ENCODE measurements at places on chromosomes 6 and 20.
A peak's percentile ranks its signal among the peaks of the same experiment; 100 is the strongest.

GRCh38 chr6:159969921-159970320 lies 1.0 kb downstream of the IGF2R start:
- peak; percentile 56 for DNase-seq

- DNase-seq = no peak
These were observed 5.9 kb downstream of the TBX18 start for GRCh38 chr6:84758486-84758885.

DNA sequence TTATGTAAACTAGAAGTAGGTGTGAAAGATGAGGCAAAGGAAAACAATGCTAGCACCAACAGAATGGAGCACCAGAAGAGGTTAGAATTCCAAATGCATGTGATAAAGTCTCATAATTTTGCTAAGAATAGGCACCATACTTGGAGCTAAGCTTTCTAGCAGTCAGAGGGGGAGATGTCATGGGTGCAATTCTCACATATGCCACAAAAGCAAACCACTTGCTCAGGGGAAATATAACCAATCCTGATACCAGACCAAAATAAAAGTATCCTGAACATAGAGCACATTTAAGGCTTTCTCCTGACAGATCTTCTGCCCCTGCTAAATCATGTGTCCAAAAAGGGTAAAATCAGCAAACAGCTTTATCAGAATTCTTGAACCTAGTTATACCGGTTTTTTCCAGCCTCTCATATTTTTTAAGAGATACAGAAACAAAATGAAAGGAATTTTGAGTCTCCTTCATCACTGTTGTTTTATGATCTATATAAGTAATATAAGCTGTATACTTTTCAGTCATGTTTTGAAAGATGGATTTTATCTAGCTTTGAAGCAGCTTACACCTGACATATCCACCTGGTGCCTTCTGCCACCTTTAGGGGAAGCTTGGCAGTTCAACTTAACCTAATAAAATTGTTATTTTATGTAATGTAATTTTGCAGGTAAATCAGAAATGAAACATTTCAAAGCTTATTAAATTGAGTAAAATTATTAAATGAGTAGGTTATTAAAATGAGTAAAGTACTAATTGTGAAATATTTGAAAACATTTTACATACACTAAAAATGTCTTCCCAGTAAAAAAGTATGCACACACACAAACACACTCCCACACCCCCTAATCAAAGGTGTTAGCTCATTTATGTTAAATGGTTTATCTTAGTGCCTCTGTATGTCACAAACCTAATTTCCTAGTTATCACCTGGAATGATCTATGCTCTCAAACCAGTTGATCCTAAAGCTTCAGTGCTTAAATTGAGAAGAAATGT lies 2.8 kb downstream of the SPO11 start:
- DNase-seq = no peak

DNA sequence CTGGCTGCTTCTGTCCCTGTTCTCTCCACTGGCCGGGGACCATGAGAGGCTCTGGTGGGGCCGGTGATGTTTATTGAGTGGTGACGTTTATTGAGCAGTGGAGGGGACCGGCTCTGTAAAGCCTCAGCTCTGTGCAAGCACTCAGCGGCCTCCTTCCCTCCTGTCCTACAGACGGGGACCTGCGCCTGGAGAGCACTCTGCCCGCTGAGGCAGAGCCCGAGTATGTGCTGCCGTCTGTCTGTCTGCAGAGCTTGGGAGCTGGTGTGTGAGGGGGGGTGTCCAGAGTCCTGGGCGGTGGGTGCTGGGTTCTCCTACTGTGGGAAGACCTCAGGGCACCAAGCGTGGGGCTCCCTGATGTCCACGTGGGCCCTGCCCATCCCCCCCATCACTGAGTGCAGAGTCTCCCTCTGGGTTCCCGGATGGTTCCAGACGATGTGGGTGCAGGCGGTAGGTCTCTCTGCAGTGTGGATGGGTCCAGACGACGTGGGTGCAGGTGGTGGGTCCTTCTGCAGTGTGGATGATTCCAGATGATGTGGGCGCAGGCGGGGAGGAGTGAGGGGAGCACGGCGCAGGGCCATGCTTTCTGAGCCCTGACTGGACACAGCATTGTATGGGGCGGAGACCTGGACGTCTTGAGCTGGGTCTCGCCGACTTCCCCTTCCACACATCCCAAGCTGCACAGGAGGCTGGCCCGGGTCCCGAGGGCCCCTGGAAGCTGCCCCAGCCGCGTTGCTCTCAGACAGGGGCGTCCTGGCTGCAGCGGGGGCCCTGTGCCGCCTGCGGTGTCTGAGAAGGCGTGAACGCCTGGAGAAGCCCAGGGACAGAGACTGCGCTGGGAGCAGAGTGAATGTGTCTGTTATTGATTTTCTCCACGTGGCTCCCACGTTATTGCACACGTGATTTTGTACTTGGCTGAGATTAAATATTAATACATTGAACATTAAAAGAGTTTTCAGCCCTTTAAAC lies 14.9 kb upstream of the BHLHE23 start:
- no peak for DNase-seq

DNA sequence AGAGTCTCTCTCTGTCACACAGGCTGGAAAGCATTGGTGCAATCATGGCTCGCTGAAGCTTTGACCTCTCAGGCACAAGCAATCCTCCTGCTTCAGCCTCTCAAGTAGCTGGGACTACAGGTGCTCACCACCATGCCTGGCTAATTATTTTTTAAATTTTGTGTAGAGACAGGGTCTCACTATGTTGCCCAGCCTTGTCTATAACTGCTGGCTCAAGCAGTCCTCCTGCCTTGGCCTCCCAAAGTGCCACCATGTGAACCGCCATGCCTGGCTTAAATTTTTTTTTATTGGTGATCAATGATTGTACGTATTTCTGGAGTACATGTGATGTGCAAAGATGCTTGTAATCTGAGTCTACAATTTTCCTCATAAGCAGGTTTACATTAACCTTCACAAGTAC lies 54.8 kb downstream of the THBS2 start:
- DNase-seq = no peak

GRCh38 chr6:66825539-66825938 lies 1118.5 kb upstream of the EYS start:
- no peak for DNase-seq

DNA sequence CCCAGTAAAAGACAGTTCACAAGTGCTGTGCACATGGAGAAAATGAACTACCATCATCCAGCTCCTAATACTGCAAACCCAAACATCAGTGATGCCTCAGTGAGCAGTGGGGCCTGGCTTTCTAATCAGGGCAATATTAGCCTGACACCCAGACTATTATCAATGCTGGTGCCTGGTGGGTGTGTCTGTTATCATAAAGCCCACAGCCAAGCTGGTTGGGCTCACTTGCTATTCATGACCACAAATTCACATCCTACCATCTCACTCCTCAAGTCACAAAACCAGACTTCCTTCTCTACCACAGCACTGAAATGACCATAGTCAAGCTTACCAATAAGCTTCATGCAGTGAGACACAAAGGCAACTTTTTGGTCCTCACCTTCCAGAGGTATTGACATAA lies 180.8 kb upstream of the PLN start:
- no peak for DNase-seq

GRCh38 chr20:37823296-37823980 lies 79.5 kb upstream of the VSTM2L start:
- DNase-seq = no peak

- peak; percentile 84 for DNase-seq
These were observed 844 bp upstream of the ABRACL start for GRCh38 chr6:139027620-139028182.

GRCh38 chr6:27267857-27268434 lies 20.4 kb downstream of the PRSS16 start:
- DNase-seq = no peak

All from NCI-H1105 (cell line).